ENCODE measurements at places on chromosomes 6 and 20.

GRCh38 chr20:63624486-63624885 lies 2.4 kb downstream of the GMEB2 start:
- no peak for DNase-seq

- DNase-seq = no peak
These were observed 27.6 kb downstream of the GRM1 start for GRCh38 chr6:146056506-146056905.

- no peak for DNase-seq
These were observed 209.7 kb downstream of the SMOC2 start for GRCh38 chr6:168650671-168651111.

- no peak for DNase-seq
These were observed 30.0 kb downstream of the SYNDIG1 start for GRCh38 chr20:24499472-24499871.

DNA sequence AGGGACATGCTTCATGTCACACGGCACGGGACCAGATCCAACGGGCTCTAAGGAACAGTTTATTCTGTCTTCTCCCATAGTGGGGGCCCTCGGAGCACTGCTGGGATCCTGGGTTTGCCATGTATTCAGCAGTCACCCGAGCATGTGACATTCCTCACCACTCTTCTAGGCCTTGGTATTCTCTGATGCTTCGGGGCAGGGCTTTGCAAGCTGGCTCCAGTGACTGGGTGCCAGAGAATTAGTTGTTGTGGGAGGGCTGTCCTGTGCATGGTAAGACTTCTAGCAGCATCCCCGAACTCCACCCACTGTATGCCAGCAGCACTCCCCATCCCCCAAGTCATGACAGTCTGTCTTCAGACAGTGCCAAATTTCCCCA lies 5.4 kb downstream of the CCN5 start:
- no peak for DNase-seq

DNA sequence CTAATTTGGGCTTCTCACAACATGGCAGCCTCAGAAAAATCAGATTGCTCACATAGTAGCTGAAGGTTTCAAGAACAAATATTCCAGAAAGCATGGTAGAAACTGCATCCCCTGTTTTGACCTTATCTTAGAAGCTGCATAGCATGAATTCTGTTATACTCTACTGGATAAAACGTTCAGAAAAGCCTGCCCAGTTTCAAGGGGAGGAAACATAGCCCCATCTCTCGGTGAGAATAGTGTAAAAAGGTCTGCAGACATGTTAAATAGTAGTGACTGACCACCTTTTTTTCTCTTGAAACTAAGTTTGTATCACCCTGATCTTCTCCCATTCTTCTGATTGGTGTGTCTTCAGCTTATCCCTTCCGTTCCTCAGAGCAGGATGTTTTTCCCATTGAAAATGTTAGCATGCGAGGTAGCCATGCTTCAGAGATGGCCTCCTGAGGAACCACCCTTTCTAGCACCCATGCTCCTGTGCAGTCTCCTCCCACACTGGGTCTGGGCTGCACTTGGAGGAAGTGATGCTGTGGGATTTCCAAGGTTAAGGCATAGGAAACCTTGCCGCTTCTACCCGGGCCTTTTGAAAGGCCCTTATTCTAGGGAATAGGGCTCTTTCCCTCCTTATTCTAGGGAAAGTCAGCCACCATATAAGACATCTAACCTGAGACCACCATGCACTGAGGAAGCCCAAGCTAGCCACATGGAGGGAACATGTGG lies 50.1 kb downstream of the MARCKS start:
- no peak for DNase-seq

DNA sequence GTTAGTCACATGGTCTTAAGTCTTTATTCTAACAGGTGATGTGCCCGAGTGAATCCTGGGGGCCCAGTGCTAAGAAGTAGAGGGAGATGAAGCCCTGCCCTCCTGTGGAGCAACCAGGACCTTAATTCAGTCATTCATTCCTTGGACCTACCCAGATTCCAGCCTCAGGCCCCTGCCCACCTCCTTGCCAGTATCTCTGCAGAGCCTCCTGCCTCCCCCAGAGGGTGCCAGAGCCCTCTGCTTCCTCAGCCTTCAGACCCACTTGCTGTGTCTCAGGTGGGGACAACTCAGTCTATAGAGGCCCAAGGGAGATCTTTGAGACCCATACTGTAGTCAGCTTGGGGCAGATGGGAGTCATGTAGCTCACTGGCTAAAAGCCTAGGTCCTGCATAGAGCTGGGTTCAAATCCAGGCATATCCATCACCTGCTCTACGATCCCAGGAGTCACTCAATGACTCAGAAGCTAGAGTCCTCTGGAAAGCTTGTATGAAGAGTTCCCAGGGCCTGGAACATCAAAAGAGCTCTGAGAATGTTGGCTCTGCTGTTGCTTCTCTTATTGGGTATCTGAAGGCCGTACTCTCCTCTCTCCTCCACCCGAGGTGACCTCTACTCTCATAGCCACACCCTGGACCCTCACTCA lies 3.9 kb upstream of the SIGLEC1 start:
- DNase-seq = peak; percentile 79

- DNase-seq = no peak
These were observed 20.1 kb upstream of the HECA start for GRCh38 chr6:139114746-139115145.

DNA sequence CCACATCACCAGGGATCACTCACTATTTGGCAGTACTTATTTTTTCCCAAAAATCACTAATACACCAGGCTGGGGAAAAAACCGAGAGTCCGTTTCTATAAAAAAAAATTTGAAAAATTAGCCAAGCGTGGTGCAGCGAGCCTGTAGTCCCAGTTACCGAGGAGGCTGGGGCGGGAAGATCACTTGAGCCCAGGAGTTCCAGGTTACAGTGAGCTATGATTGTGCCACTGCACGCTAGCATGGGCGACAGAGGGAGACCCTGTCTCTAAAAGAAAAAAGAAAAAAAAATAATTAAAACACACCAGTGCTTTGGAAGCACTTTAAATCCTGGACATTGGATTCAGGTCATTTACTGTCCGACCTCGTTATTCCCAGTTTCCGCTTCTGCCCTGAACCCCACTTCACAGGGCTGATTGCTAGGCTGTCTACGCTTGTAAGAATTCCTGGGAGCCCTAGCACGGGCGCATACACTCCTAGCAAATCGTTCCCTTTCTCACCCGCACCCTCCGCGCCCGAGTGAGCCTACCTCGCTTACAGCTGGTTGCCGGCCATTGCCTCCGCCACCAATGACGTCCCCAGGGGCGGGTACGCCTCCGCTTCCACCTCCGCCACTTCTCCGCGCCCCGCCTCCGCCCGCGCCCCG lies at the start of gene TPMT:
TSS of gene TPMT (minus strand) at position 571 of the 643 bp plus-strand sequence. CDS start 5,950 bp downstream, outside the sequence.
- no peak for DNase-seq

DNA sequence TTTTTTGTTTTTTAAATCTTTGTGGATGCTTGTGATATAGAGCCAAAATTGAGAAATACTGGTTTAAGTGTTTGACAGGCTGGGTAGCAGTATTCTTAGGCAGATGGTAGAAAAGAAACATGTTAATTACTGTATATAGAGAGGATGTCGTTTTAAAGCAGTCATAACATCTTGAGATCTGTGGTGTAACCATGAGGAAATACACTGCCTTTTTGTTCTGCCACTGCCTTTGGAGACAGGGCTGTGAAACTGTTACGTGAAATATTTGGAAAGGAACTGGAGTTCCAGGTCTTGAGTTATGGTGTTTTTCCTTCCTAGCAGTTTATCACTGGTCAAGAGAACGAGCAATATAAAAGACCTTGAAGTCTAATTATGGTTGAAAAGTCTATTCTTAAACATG lies 19.5 kb downstream of the STXBP5 start:
- no peak for DNase-seq

DNA sequence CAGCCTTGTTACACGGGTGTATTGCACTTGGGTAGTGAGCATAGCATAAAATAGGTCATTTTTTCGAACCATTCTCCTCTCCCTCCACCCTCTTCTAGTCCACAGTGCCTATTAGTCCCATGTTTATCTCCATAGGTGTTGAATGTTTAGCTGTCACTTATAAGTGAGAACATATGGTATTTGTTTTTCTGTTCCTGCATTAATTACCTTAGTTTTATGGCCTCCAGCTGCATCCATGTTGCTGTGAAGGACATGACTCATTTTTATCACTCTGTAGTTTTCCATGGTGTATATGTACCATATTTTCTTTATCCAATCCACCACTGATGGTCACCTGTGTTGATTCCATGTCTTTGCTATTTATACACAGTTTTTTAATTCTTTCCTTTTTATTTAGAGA lies 889.5 kb downstream of the EYS start:
- DNase-seq = no peak

DNA sequence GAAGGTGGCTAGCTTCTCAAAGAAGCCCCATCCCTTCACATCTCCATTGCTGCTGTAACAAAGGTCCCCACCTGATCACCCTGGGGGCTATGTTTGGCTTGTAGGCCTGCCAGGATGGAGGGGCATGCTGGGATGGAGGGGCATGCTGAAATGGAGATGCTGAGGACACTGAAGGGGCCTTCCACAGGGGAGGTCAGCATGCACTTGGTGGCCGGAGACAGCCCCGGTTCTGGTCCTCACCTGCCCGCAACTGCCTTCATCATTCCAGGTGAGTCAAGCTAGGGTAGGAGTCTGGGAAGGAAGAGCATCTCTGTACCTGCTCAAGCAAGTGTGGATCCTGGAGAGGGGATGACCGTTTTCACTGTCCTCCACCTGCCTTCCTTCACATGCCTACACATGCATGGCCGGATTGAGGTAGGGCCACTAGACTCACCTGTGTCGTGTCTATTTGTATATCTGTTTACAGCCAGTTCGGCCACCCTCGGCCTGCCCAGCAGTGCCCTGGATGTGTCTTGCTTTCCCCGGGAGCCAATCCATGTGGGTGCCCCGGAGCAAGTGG lies 6.0 kb downstream of the L3MBTL1 start:
- DNase-seq = no peak

DNA sequence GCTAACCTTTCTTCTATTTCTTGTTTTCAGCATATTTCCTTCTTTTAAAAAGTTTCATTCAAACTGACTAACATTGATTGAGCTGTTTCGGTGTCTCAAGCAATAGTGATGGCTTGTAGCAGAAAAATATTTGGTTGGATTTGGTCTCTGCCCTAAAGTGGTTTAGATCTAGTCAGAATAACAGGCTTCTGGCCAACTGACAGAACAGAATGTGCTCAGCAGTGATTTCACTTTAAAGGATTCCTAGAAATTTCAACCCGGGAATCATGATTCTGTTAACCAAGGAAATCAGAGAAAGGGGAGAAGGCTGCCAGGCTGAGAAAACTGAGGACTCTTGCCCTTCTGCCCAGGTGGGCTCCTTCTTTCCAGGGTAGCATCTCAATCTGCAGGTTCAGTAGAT lies 16.6 kb upstream of the GSTA1 start:
- no peak for DNase-seq

GRCh38 chr6:31796993-31797385 lies 1.4 kb upstream of the VARS1 start:
- DNase-seq = no peak

- peak; percentile 24 for DNase-seq
These were observed 32.7 kb downstream of the TUBB2B start for GRCh38 chr6:3194535-3195419.

- no peak for DNase-seq
These were observed 454.6 kb upstream of the EYS start for GRCh38 chr6:66161546-66162108.

Measured in WERI-Rb-1 (cell line).